ENCODE measurements at places on chromosomes 4 and X.

DNA sequence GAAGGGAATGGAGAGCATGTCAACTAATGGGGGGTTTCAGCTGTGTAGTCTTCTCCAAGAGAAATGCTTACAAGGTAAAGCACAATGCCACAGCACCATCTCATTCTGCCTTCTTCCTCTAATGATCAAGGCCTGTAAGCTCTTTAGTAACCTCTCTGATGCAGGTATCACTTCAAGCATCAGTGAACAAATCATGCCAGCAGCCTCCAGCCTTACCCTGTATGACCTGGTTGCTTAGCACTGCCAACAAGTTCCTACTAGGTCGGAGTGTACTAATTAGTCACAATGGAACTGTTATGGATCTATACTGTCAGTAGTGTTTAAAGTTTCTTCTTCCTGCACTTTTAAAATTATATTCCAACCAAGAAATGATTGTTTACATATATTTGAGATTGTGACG is 197.7 kb downstream of the GRID2 start:
- no peak for DNase-seq

- DNase-seq: no peak
Measured at GRCh38 chr4:68076194-68076593, 53.5 kb downstream of the TMPRSS11F start.

DNA sequence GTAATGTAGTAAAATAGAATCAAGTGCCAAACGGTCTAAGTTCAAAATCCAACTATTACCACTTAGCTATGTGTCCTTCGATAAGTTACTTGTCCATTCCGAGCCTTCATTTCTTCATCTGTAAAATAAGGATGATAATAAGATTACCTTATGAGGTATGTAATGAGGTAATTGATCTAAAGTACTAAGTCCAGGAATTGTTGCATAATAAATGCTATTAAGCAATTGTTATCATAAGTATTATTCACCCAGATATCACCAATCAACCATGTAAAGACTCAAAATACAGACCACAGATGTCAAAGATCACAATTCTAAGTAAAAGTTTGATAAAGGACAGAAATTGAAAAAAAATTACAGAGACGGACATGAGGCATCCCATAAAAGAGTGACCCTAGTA is 168.4 kb upstream of the POU3F4 start:
- DNase-seq: no peak

GRCh38 chr4:7466904-7467303 is 32.2 kb upstream of the PSAPL1 start:
- no peak for DNase-seq

DNA sequence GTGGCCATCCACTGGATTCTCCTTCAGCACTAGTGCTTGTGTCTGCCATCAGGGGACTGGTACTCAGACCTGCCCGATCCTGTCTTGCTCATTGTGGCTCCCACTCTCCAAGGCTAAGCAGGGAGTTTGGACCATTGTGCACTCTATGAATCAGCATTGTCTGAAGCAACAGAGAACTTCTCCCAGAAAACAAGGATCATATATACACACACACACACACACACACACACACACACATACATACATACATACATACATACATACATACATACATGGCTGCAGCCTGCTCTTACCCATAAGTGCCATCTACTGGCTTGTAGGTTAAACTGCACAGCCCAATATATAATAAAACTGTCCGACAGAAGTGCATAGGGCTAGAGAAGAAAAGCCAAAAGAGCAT is 345.3 kb upstream of the LCORL start:
- DNase-seq: no peak

- no peak for DNase-seq
Measured at GRCh38 chr4:142104041-142104440, 467.7 kb downstream of the IL15 start.

DNA sequence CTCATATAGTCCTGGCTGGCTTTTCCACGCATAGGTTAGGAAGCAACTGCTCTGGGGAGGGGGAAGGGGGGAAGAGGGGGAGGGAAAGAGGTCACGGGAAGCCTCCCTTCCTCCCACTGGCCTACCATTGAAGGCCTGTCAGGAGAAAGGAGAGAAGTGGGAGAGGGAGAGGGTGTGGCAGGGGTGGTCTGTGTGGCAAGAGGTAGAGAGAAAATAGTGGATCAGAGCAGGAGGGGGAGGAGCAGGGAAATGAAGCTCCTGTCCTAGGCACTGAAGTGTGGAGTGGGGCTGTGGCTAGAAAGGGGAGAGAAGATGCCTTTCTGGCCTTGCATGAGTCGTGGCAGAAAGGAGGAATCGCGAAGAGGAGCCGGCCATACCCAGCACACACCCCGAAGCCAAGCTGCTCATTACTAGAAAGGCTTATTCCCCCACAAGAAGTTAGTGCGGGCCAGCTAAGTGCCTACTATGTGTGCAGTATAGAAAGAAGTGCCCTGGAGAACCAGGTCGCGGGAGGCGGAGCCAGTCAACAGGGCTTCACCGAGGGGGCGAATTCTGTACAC is 1.1 kb upstream of the TMEM164 start:
- no peak for DNase-seq

- DNase-seq: no peak
Measured at GRCh38 chr4:87317527-87317926, 5.2 kb downstream of the HSD17B13 start.

GRCh38 chr4:153418558-153418957 is 47.6 kb upstream of the TMEM131L start:
- no peak for DNase-seq

GRCh38 chrX:1411326-1411725 is 19.4 kb upstream of the SLC25A6 start:
- DNase-seq: no peak

DNA sequence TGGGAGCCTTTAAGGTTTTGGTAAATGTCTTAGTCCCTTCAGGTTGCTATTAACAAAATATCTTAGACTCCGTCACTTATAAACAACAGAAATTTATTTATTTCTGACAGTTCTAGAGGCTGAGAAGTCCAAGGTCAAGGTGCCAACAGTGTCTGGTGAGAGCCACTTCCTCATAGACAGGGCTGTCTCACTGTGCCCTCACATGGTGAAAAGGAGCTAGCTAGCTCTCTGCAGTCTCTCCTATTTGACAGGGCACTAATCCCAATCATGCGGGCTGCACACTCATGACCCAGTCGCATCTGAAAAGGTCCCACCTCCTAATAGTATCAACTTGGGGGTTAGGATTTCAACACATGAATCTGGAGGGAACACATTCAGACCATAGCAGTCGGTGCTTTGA is 63.4 kb upstream of the KLF3 start:
- no peak for DNase-seq
